Kidney epithelial cell (primary cell): ENCODE measurements at places on chromosomes 16 and 17. TPM values are rescaled to one million over a fixed set of nuclear protein-coding genes. Genes with fewer than 3 reads are reported as not detected.
A peak's percentile ranks its signal among the peaks of the same experiment; 100 is the strongest.

The ZNF768 gene
- 50.9 and 59.5 TPM in 2 replicates for total RNA-seq

The FUS gene
- 71.9 and 83.1 TPM in 2 replicates for total RNA-seq

The SGCA gene
- not detected in 2 replicates for total RNA-seq

The RDM1 gene
- total RNA-seq, result not detected in 2 replicates

The KRT39 gene
- total RNA-seq, result not detected in 2 replicates

The NPIPA5 gene
- 8.3 and 9.7 TPM in 2 replicates for total RNA-seq

DNA sequence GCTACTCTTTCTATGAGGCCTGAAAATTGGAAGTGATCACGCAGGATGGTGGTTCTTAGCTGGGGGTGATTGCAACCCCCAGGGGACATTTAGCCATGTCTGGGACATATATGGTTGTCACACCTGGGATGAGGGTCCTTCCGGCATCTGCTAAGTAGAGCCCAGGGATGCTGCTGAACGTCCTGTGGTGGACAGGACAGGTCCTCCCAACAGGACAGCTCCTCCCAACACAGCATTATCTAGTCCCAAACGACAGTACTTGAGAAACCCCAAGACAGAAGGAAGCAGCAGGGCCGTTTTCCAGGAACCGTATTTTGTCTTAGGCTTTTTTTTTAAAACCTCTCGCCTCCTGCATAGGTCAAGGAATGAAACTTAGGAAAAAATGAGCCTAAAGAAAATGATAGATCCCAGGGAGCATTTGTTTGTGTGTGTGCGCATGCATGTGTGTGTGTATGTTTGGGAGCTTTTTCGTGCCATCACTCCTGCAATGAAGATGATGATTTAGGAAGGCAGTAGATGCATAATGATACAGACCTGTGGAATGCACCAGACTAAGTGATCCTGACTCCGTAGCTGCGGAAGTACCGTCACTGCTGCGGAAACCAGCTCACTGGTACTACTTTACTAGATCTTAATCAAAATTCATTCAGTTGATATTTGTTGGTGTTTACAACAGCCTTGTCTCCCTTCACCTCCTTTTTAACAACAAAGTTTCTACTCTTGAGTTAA, 118.2 kb downstream of the SNX29 start:
- DNase-seq, result no peak

- DNase-seq, result no peak
Observed at GRCh38 chr16:11783319-11784037, 13.6 kb downstream of the ZC3H7A start.

DNA sequence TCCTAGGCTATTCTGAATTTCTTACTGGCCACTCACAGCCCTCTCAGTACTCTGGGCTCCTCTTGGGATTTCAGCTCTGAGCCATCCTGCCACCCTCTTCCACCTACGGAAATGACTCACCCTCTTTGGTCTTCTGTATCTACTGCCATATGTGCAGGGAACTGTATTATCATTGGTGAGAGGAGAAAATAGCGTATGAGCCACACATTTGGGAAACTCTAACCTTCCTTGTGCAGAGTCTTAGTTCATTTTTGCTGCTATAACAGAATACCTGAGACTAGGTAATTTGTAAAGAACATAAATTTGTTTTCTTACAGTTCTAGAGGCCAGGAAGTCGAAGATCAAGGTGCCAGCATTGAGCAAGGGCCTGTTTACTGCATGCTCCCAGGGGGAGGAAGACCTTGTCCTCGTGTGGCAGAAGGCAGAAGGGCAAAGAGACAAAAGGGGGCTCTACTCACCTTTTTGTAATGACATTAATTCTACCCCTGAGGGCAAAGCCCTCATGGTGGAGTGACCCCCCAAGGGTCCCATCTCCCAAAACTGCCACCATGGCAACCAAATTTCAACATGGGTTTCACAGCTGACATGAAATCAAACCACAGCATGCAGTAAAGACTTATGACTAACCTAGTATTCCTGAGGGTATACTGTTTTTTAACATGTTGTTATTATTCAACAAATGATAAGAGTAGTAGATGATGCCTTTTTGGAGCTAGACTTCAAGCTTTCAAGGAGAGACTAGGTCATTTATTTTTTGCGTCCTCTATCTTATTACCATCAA, 191.8 kb downstream of the PRKCA start:
- DNase-seq, result peak; percentile 53

DNA sequence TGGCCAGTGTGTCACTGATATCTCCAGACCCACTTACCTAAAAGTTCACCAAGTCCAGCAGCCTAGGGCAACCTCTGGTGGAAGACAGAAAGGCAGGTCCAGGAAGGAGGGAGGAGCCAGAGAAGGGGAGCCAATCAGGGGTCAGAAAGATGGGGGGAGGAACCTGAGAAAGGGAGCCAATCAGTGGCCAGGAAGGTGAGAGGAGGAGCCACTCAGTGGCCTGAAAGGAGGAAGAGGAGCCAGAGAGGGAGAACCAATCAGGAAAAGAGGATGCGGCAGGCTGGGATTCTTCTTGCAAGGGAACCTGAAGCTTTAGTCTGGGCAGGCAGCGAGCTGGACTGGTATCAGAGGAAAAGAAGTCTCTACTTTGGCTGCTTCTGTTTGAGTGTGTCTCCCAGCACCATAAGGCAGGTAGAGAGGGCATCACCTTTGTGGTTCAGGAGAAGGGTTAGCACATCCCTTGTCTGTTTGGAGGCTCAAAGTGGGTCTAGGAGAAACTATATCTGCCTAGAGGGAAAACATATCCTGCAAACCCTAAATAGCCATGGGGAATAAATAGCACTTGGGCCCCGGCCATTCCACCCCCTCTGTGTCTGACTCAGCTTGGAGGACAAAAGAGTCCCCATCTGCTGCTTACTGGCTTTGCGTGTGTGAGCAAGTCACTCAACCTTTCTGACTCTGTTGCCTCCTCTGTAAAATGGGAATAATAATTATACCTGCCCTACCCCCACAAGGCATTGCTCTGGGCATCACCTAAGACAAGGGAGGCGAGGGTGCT, 43.4 kb upstream of the CRHR1 start:
- DNase-seq, result no peak

DNA sequence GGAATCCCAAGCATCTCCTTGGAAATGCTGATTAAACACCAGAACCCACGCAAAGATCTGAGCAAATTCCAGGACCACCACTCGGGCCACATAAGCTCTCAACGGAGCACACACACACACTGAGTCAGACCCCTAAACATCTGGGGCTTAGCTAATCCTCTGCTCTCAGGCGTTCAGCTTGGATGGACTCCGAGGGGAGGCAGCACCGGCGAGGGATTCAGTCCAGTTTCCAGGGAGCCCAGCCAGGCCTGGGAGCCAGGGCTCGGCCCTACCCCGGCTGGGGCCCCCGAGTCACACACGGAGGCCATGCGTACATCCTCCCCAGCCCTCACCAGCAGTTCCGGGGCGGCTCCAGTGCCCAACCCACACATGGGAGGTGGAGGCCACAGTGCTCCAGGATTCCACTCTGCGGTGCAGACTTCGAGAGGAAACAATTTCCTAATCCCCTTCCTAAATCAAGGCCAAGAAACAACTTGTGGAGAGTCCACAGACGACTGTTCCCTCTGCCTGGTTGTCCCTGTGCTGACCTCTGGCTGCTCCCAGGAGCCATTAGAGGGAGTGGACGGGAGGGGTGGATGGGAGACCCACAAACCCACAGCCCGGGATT, 70.5 kb downstream of the GAS7 start:
- peak; percentile 77 for DNase-seq

GRCh38 chr17:9900784-9901183, 4.3 kb downstream of the RCVRN start:
- peak; percentile 65 for DNase-seq

GRCh38 chr16:73315645-73316044, 267.7 kb upstream of the ZFHX3 start:
- DNase-seq, result no peak

DNA sequence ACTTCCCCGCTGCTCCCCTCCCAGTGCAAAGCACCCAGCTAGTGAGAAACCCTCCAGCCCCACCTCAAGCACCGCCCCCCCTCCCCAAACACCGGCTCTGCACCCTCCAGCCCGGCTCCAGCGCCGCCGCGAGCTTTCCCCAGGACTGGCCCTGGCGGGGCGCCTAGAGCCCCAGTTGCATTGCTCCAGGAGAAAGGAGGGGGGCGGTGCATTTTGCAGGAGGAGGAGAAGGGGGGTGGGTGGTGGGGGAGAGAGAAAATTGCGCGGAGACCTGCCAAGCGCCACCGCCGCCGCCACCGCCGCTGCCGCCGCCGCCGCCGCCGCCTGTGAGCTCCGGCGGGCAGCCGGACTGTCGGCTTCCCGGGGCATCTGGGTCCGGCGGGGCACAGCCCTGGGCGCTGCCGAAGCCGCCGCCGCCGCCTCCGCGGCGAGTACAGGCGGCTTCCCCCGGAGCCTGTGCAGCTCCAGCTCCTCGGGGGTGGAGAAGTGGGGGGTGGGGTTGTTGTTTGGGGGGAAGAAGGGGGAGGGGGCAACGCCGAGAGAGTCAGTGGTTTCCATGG, 333 bp upstream of the NOG start:
- DNase-seq, result no peak
